ENCODE measurements at places on chromosomes 13 and 19.

DNA sequence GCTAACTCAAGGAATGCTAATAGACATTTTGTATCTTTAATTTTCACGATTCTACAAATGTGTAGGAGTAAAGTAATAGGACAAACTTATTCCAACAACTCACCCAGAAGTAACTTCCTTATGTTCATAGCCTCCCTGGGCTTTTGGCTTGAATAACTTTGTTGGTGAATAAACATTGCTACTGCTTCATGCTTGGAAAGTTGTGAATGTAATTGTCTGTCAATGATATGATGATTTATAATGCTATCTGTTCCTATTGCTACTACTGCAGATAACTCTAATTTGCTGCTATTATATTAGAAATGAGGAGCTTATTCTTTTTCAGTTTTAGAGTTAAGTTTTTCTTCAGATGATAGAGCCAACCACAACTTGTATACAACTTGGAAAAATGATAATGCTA is 307.7 kb downstream of the PCDH9 start:
- DNase-seq = no peak

- no peak for DNase-seq
These were observed 154.2 kb upstream of the KLF12 start for GRCh38 chr13:74288361-74288911.

- no peak for DNase-seq
These were observed 202.4 kb downstream of the KCTD12 start for GRCh38 chr13:76683854-76684253.

GRCh38 chr13:54018485-54018884 is 989.9 kb downstream of the OLFM4 start:
- DNase-seq = no peak

DNA sequence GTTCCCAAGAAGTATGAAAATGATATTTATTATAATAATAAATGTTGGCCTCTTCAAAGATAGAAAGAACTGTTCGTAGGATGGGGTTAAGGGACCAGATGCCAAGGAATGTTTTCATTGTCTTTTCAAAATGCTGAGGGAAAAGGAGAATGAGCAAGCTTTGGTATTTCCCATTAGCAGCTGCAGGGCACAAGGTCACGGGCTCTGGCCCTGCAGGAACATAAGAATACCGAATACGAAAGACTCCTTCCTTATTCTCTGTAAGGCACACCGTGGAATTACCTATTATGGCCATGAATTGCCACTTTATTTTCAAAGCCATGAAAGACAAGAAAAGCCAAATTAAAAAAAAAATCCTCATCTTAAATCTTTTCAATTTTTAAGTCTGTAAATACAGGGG is 49.6 kb upstream of the OLFM4 start:
- no peak for DNase-seq

DNA sequence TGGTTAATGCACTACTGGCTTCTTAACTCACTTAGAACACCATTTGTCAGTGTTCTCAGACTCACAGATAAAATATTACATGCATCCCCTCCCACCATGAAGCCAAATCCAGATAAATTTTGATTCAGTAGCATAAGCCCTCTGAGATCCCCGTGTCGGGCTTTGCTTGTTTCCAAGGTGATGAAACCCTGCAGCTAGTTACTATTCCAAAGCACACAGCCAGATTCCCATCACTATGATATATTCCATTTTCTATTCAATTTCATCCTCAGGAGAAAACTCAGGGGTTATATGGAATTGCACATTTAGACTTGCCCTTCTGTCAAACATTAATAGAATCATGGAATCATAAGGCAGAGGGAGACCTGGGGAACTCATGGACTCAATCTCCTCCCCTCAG is 9.4 kb upstream of the FAM124A start:
- DNase-seq = no peak

DNA sequence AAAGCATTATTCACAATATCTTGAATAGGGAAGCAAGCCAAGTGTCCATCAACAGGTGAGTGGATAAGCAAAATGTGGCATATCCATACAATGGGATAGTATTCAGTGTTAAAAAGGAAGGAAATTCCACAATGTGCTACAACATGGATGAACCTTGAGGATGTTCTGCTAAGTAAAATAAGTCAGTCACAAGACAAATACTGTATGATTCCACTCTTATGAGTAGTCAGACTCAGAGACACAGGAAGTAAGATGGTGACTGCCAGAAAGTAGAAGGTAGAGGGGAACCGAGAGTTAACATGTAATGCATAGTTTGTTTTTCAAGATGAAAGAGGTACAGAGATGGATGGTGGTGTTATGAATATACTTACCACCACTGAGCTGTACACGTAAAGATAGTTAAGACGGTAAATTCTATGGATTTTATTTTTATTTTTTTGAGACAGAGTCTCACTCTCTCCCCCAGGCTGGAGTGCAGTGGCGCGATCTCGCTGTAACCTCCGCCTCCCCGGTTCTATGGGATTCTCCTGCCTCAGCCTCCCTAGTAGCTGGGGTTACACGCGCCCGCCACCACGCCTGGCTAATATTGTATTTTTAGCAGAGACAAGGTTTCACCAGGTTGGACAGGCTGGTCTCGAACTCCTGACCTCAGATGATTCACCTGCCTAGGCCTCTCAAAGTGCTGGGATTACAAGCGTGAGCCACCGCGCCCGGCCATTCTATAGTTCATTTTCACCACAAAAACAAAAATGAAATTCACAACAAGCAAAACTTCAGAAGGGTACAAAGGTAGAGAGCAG is 1.0 kb upstream of the CHAMP1 start:
- peak; percentile 33 for DNase-seq

GRCh38 chr19:12899891-12900518 is 9.0 kb downstream of the GCDH start:
- no peak for DNase-seq

GRCh38 chr13:112850273-112850672 is 118.7 kb upstream of the MCF2L start:
- no peak for DNase-seq

GRCh38 chr13:73090823-73091187 is 32.0 kb downstream of the KLF5 start:
- no peak for DNase-seq

DNA sequence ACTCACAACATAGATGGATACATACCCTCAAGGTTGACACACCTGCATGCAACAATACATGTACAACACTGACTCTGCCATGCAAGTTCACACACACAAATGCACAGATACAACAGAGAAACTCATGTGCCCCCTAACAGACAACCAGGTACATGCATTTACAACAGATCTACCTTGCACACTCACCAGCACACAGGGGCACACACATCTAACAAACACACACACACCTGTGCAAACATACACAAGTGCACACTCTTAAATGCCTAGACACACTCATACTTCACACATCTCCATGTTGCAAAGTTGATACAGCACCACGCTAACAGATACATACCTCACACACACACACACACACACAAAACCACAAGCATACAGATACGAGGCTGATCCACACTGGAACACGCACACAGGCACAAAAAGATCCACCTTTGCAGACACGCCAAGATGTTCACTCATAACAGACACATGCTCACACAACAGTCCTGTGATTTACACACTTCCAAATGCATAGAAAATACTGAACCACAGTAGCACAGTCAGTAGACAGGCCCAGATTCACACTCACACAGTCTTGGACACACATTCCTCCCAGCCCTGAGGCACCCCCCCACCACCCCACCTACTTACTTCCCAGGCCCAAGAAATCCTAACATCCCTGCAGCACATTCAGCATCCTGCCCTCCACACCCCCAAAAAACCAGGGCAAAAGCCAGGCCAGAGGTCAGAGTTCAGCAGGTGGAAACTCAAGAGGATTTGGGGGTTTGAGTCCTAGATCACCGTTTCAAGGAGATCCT is 1.4 kb downstream of the LRFN1 start:
- no peak for DNase-seq

GRCh38 chr13:20391597-20392452 is 133.8 kb downstream of the CRYL1 start:
- no peak for DNase-seq

GRCh38 chr13:44619651-44620050 is 43.5 kb upstream of the TSC22D1 start:
- no peak for DNase-seq

DNA sequence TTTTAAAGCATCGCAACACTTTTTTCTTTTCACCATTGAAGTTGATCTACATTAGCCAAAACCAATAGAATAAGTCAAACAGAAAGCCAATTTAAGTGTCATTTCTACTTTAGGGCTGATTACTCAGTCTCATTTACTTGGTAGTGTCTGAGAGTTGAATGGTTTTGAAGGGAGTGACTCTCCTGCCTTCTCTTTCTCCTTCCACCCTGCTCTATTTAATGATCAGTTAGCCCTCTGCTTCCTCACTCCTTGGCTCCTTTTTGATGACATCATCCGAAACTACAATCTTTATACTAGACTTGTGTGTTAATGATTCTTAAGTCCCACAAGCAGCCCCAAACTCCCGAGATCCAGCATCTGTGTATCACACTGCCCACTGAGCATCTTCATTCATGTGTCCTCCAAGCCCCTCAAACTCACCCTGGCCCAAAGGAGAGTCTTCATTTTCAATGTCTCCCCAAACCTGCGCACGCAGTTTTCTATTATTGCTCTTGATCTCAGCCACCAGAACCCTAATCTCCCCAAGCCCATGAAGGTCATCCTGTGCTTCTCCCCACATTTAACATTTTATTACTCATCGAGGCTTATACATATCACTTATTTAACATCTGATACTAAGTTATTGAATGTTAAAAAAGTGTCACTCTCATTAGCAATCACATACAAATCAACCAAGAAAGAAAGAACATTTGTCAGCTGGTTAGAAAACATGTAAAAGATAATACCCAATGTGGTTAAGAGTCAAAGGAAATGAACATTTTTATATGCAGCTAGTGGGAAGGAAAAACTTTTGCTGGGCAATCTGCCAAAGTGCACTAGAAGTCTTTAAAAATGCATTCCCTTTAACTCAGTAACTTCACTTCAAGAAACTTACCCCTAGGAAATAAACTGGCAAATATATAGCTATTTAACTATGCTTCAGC is 32.2 kb upstream of the ARGLU1 start:
- DNase-seq = peak; percentile 14

DNA sequence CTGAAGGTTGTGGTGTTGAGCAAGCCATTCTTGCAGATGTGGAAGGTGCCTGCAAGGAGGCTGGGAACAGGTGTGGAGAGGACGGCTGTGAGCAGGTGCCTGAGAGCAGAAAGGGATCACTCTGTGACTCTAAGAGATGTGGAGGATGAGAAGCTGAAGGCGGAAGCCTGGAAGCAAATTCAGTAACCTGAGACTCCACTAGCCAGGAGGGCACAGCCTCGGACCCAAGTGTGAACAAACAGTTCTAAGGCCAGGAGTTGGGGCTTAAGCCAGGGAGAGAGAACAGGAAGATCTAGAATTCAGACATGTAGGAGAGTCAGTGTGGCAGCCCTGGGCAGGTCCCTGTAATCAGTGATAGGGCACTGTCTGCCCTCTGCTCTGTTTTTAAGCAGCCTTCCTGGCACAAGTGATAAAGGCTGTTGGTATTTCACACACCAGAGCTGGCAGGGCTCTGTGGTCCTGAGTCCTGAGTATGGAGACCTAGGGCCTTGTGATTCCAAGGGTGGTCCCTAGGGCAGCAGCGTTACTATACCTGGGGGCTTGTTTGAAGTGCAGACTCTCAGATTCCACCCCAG is 131.3 kb downstream of the SLC7A1 start:
- peak; percentile 65 for DNase-seq

DNA sequence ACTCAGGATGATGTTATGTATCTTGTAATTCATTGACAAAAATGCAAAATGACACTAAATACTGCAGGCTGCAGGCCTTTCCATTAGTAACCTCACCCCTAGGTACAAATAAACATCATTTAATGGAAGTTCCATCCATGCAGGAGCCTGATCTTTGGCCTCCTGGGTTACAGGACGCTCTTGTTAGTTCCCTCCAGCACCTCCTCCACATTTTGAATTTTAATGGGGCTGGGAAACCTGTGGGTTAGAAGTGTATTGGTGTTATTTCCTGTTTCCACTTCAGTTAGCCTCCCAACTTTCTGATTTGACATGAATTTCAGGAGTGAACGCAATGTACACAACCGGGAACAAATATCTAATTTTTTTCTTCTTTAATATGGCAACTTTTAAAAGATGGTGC is 237.1 kb upstream of the ARGLU1 start:
- DNase-seq = no peak

GRCh38 chr13:36907821-36908220 is 12.2 kb downstream of the SMAD9 start:
- DNase-seq = no peak

DNA sequence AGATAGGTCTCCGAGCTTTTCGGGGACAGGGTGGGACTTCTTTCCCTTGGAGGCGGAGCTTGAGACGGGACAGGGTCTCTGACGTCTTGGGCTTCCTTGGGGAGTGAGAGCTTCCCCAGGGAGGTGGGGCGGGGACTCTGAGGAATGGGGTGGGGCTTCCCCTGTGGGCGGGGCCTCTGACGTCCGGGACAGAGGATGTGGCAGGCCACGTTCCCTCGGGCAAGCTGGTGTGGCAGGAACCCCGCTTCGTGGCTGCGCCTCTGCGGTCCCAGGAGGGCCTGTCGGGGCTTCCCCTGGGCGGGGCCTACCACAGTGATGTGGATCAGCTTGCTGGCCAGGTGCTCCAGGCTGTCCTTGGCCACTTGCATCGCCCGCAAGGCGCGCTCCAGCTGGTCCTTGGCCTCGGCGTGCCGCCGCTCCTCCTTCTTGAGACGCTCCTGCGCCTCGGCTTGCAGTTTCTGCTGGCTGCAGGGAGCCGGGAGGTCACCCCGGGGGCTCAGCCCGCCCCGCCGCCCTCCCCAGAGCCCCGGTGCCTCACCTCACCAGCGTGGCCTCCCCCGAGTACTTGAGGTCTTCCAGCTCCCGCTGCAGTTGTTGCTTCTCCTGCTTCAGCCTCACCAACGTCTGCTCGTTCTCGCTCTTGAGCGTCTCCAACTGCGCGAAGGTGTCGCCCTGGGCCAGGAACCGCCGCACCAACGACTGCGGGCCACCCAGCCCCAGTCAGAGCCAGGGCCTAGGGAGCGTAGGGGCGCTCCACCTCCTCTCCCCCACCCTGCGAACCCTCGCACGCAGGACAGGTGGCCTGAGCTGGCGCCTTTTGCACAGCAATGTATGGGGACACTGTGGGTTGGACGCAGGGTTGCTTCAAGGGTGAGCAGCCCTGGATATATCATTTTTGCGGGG is 3.3 kb upstream of the RGL3 start:
- DNase-seq = no peak

DNA sequence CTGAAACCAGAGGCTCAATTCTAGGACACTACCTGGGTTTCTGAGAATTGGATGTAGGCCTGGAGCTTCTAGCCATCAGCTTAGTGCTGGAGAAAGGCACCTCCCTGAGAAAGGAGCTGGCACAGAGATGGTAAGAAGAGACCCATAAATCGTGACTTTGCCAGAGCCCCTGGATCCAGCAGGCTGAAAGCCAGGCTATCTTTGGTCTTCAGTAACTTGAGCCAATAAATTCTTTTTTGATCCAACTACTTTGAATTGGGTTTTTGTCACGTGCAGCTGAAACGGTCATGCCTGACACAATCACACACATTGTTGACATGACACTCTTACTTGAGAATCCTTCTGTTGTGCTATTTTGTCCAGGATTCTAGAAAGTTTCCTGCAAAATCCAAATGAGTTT is 103.4 kb downstream of the LHFPL6 start:
- DNase-seq = no peak

GRCh38 chr19:6963937-6964336 is 57.3 kb downstream of the MBD3L2B start:
- DNase-seq = peak; percentile 49

GRCh38 chr13:99993660-99994637 is 12.4 kb downstream of the ZIC2 start:
- no peak for DNase-seq

- DNase-seq = no peak
These were observed 51.0 kb downstream of the DIAPH3 start for GRCh38 chr13:60112771-60113170.

GRCh38 chr13:20457670-20458069 is 68.0 kb downstream of the CRYL1 start:
- no peak for DNase-seq

- no peak for DNase-seq
These were observed 146.8 kb downstream of the STK24 start for GRCh38 chr13:98429977-98430736.
